Pulmonary artery endothelial cell (primary cell): ENCODE measurements at places on chromosomes 11 and 22.
A peak's percentile ranks its signal among the peaks of the same experiment; 100 is the strongest.

GRCh38 chr11:121553806-121554205 is 101.0 kb upstream of the SORL1-AS1 start:
- DNase-seq: no peak

GRCh38 chr11:72812967-72813739 is 1.1 kb upstream of the ATG16L2 start:
- DNase-seq: no peak

GRCh38 chr22:49934891-49935557 is 16.6 kb downstream of the CRELD2 start:
- no peak for DNase-seq

- DNase-seq: no peak
Measured at GRCh38 chr22:17841836-17842235, 67.6 kb upstream of the BID start.

GRCh38 chr11:92841719-92842118 is 127.7 kb upstream of the MTNR1B start:
- DNase-seq: no peak

- no peak for DNase-seq
Measured at GRCh38 chr11:12159351-12160099, 49.1 kb downstream of the MICAL2 start.

- no peak for DNase-seq
Measured at GRCh38 chr22:18983120-18983651, 47.1 kb upstream of the PRODH start.

- peak; percentile 30 for DNase-seq
Measured at GRCh38 chr11:126336138-126336541, 19.3 kb upstream of the ST3GAL4 start.

- no peak for DNase-seq
Measured at GRCh38 chr11:96132437-96132836, 208.5 kb upstream of the MTMR2 start.

GRCh38 chr22:20497426-20497825 is 1.8 kb upstream of the KLHL22 start:
- no peak for DNase-seq

- DNase-seq: no peak
Measured at GRCh38 chr11:100849901-100850235, 162.8 kb downstream of the ARHGAP42 start.

DNA sequence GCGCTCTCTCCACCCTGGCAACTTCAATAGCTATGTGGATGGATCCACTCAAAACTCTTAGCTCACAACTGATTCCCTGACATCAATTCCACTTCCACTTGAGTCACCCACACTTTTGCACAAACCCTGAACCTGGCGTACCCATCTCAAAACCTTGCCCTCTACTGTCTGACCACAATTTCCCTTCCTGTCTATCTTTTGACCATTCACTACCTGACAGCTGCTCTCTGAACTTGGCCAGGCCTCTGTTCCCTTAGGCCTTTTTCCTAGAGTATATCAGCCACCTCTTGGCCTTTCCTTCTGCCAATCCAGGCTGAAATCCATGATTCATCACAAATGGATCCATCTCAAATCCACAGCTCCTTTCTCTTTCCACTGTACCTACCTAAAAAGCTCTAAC is 106.0 kb downstream of the RPL27A start:
- no peak for DNase-seq
